ENCODE measurements at places on chromosomes 5 and 9.

DNA sequence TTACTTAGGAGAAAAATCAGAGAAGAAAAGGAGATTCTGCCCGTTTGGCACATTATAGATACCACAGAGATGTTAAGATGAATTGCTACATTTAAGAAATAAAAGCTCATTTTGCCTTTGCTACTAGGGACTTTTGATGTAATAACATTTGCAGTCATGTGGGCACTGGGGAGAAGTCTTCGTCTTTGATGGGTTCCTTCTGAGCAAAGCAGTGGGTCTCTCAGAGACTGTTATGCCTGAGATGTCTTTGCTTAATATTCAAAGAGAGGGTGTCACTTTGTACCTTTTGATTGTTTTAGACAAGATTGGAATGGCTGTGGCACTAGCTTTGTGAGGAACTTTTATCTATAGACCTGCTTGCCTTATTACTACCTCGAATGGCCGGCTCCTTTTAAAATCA lies 25.0 kb downstream of the SLC25A25 start:
- DNase-seq, result no peak

- DNase-seq, result no peak
Observed at GRCh38 chr5:10355071-10355889, 1.8 kb downstream of the MARCHF6 start.

DNA sequence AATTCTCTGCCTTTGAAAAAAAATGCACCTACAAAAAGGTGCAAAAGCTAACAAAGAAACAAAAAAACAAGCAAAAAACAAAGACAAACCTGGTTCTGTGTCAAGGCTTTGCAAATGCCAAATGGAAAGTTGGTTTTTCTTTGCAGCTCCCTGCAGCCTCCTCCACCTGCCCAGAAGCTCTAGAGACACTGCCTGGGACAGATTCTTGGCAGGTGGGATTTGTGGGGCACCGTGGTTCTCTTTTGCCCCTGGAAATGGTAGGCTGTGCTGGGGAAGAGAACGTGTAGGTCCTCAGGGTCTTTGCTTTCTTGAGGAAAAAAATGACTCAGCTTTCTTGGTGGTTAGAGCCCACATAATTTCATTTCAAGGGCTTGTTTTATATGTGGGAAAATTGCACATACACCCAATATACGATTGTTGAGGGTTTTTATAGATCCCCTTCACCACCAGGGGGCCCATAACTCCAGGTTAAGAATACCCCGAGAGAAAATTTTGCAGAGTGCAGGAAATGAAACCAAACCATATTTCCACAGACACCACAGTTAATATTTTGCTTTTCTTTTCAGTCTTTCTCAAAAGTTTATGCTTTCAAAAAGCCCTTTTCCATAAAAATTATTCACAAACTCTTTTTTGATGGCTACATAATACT lies 58.7 kb downstream of the NXNL2 start:
- peak; percentile 16 for DNase-seq

GRCh38 chr5:178770621-178771020 lies 40.2 kb upstream of the ZNF354A start:
- DNase-seq, result no peak

DNA sequence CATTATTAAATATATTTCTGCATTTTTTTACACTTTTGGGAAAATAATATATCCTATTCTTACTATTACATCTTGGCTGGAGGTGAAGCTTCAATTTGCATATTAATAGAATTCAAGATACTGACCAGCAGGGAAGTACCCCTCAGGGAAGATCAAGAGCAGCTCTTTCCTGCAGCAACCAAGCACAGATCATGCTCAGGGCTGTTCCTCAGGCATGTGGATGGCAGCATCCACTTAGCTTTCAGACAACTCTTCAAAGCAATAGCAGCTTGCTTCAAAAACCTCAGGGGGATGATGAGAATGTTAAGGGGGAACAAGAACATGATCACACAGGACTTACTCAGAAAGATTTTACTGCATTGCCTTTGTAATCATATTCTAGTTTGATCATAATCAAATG lies 731.8 kb downstream of the SEMA5A start:
- DNase-seq, result no peak

- no peak for DNase-seq
Observed at GRCh38 chr5:68459093-68459809, 243.7 kb downstream of the PIK3R1 start.

- no peak for DNase-seq
Observed at GRCh38 chr9:113785334-113785733, 90.8 kb upstream of the ZNF618 start.

GRCh38 chr5:60577116-60577515 lies 122.8 kb downstream of the DEPDC1B start:
- DNase-seq, result no peak

- no peak for DNase-seq
Observed at GRCh38 chr5:150108711-150109514, 22.6 kb upstream of the CSF1R start.

DNA sequence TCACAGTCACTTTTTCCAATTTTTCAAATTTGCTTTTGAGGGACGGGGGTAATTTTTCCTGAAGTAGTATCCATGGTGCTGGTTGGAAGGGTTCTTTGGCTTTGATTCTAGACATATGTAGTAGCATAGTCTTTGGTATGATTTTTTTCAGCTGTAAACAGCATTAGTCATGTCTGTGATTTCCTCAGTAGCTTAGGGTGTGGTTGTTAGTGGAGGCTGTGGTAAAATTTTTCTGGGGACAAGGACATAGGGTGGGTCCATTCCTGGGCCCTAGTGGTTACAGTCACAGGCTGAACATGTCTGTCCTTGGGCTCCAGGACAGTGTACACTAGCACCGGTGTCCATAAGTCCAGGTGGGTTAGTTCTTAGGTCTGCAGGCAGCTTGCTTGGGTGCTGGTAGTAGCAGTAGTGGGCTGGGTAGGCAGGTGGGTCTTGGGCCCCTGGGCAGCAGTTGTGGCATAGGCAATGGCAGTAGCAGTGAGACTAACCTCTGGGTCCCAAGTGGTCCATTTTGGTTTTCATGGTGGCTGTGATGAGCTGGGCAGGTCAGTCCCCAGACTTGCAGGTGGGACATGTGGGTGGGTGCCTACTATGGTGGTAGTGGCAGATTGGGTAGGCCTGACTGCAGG lies 100.0 kb upstream of the CXCL14 start:
- no peak for DNase-seq

DNA sequence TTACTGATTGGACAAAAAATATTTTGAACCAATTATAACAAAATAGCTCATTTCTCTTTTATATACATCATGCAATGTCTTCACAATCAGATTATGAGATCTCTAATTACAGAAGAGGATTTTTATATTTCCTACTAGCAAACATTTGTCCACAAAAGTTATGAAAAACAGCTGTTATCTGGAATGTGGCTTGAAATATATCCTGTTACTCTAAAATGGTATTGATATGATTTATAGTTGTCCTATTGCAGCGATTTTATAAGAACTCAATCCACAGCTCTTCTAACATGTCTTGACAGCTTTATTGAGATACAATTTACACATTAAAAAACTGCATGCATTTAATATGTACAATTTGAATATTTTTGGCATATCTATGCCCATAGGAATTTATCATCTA lies 779.9 kb upstream of the ACO1 start:
- no peak for DNase-seq

- DNase-seq, result no peak
Observed at GRCh38 chr5:65105301-65105700, 336.6 kb downstream of the CWC27 start.

- DNase-seq, result no peak
Observed at GRCh38 chr5:104088876-104089778, 526.5 kb upstream of the NUDT12 start.

DNA sequence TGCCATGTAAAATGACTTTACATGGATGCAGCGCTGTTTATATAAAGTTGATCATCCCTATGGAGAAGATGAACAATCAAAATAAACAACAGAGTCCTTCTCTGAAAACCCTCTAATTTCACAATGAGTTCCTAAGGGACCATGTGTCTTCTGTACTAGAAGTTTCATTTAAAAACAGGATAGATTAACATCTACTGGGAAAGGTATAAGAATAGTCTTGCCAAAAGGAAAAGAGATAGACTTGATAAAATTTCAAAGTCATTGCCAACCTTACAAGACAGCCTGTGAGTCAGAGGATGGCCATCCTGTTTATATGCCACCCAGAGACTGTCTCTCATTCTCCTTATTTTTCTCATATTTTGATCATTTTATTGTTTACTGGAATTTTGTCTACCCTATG lies 367.1 kb upstream of the PDE4D start:
- DNase-seq, result no peak

GRCh38 chr5:44845777-44846176 lies 37.0 kb downstream of the MRPS30 start:
- DNase-seq, result no peak

DNA sequence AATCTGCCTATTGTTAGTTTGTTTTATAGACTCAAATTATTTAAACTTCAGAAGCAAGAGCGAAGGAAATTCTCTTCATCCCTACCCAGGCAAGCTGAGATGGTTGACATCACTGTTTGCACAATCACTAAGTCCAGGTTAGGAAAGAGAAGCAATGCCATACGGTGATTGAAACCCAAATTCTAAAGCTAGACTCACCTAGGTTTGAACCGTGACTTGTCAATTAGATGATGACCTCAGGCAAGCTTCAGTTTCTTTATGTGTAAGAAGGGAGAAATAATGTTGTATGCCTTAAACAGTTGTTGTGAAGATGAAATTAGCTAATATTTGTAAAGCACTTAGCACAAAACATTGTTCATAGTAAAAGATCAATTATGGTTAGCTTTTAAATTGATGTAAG lies 96.5 kb upstream of the ANKRD55 start:
- DNase-seq, result no peak

DNA sequence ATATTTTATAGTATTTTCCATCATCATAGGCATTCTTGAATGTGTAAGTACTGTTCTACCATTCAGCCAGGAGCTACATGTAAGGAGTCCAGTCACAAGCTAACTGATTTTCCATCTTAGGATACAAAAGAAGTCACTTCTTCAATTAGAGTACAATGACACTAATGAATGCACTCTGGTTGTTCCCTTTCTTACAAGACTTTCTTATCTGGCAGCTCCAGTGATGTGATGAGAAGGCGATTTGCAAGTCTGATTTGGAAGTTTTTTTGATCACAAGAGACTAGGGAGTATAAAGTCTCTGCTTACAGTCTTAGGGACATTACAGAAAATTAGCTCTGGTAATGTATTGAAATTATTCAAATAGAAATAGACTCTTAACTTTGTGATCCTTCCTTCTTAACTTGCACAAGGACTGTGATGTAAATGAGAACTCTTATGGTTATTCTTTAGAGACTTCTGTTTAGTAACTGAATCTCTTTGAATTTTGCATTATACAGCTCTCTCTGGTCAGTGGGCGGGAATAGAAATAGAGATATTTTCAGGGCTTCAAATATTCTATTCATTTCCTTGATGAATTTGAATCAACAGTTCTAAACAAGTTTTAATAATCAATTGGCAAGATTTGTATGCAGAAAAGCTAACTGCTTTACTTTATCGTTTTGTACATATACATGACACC lies 130.4 kb upstream of the CDH6 start:
- DNase-seq, result no peak

DNA sequence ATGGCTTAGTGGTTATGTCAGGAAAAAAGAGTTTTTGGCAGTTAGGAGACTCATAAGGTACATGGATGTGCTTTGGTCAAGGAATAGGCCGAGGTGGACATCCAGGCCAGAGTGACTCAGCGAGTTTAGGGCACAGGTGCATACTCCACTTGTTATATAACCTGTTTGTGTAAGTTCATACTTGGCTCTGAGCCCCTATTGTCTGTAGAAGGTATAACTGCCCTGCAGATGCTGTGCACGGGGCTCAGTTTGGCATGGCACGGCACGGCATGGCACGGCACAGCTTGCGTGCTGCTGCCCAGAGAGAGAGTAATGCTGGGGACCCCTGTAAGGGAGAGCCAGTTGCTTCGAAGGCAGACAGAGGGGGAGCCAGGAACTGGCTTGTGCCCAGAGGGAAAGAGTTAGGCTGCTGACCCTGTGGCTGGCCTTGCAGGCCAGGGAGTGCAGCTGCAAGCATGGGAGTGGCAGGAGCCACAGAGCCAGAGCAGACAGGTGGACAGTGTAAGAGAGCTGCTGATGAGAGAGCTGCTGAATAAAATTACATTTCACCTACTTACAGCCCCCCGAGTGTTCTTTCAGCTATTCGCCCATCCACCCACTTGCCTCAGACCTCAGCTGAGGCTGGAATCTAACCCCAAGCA lies 32.2 kb downstream of the GCNT4 start:
- no peak for DNase-seq

- peak; percentile 62 for DNase-seq
Observed at GRCh38 chr5:102754767-102755431, at the start of gene PAM. Gene PAM, plus strand, starts transcription at chr5:102755305. Its CDS starts 110,891 bp downstream, at chr5:102866196.

DNA sequence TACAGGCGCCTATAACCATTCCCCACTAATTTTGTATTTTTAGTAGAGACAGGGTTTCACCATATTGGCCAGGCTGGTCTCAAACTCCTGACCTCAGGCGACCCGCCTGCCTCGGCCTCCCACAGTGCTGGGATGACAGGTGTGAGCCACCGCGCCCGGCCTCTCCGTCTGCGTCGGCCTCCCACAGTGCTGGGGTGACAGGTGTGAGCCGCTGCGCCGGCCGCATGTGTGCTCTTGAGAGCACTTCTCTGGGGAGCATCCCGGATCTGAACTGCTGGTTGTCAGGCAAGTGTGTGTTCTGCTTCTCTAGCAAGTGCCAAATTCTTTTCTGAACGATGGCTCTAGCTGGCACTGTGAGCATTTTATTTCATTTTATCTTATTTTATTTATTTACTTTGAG lies 3.7 kb upstream of the ENTPD2 start:
- DNase-seq, result no peak

DNA sequence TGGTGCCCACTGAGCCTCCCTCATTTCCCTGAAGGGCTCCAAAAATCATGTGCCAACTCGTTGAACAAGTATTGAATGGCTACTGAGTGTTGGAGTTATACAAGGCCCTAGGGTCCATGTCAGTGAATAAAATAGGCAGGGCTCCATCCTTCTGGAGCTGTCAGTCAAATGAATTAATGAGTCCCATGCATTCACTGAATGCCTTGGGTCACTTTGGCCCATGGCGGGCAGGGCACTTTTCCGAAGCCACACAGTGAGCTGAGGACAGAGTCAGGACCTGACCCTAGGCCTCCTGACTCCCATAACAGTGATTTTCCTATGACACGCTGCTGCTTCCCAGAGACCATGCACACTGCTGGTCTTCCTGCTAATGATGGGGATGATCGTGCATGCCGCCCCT lies 27.3 kb upstream of the SLC36A1 start:
- no peak for DNase-seq

GRCh38 chr5:146112476-146112875 lies 7.1 kb upstream of the PLAC8L1 start:
- DNase-seq, result no peak

- no peak for DNase-seq
Observed at GRCh38 chr5:42944989-42945388, 95.1 kb downstream of the ANXA2R start.
